ENCODE measurements at places on chromosomes 1 and 21. TPM values are rescaled to one million over a fixed set of nuclear protein-coding genes. Genes with fewer than 3 reads are reported as not detected.

- no peak overlapping the region for H3K27ac ChIP-seq
- no peaks in the 10 kb centered on the region for H3K27me3 ChIP-seq
- DNase-seq, result peak; percentile 80
- H3K4me3 ChIP-seq, result no peak overlapping the region
These were observed 106.0 kb upstream of the GNG12 start for GRCh38 chr1:67939186-67939743.

- H3K4me1 ChIP-seq, result no peaks in the 10 kb centered on the region
- no peak for DNase-seq
- no peak overlapping the region for H3K4me3 ChIP-seq
- H3K36me3 ChIP-seq, result no peaks in the 10 kb centered on the region
These were observed 32.2 kb upstream of the MED18 start for GRCh38 chr1:28296401-28297261.

GRCh38 chr1:89261926-89262515 is 10.6 kb downstream of the GBP5 start:
- DNase-seq, result no peak
- H3K36me3 ChIP-seq, result no peaks in the 10 kb centered on the region
- H3K27ac ChIP-seq, result peak overlapping the region; percentile 61
- H3K27me3 ChIP-seq, result no peaks in the 10 kb centered on the region
- H3K4me3 ChIP-seq, result peak overlapping the region; percentile 38
- H3K4me1 ChIP-seq, result peaks cover 36% of the 10 kb centered on the region

The LRRC53 gene
- total RNA-seq, result not detected

The CRNN gene
- total RNA-seq, result not detected

Data from esophagus muscularis mucosa (tissue), 4 donors.